ENCODE measurements at places on chromosomes 12 and 14.

GRCh38 chr14:99125616-99126431, 146.2 kb downstream of the BCL11B start:
- no peak for DNase-seq

DNA sequence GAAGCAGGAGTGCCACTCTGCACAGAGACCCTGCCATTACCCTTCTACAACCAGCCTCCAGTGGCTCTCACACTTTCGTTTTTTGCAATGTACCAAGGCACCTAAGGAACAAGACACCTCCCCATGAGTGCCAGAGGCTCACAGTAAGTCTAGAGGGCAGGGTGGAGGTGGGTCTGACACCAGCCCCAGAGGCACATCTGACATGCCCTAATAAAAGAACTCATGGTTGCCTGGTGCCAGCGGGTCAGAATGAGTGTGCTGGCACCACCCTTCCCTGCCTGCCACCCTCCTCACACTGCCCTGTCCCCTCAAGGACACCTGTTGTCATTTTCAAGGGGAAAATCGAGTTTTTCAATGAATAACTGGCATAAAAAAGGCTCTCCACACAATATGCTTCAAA, 161.2 kb downstream of the FOXN3 start:
- no peak for DNase-seq

DNA sequence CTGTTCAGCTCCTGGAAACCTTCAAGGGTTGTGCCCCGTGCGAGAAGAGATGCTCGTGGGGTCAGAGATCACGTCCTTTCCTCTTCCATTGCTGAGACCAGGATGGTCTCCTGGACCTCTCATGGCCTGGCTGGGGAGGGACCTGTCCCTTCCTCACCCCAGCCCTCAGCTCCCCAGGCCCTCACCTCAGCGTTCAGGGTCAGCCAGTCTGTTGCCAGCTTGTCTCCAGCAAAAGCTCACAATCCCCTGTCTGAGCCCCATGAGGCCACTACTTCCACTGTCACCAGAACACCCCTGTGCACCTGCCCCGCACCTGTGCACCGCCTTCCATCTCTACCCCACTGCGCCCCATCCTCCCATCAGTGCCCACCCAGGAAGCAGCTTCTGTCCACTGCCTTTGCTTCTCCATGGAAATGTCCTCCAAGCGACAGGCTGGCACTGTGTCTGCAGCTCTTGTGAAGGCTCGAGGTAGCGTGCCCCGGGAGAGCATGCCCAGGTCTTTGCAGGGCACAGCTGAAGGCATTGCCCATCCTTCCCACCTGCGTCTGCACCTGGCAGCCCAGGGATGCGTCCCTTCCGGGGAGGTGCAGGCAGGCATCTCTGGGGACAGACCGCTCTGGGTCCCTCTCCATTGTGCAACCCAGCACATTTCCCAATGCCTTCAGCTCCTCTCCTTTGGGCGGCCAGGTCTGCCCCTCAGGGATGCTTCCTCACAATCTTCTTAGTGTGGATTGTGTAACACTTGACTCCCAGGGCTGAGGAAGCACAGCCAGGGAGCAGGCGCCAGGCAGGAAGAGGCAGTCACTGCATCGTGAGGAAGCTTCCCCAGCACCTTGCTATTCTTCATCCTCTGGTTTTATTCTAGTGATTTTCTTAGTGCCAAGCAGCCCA, 179.6 kb downstream of the ADGRD1 start:
- DNase-seq: no peak

DNA sequence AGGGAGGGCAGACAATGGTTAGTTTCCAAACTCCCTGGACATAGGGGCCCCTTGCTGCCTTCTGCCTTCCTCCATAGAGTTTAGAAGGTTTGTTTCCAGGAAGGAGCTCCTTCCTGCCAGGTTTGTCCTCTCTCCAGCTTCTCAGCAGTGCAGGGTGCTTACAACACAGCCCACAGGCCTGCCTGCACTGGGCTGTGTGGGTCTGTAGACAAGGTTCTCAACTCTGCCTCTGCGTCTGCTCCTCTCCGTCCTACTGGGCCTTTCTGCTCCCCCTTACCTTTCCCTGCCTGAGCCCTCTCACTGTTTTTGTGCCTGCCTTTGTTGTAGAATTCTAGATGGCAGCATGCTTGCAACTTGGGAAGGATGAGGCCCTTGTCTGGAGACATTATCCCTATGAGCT, 124.0 kb downstream of the SAMD4A start:
- DNase-seq: no peak

- DNase-seq: no peak
Observed at GRCh38 chr12:16246264-16246663, 31.2 kb downstream of the SLC15A5 start.

All from memory B cell (primary cell).